ENCODE measurements at places on chromosomes 4 and X.

- no peak for DNase-seq
Observed at GRCh38 chr4:24892278-24892677, 20.6 kb downstream of the CCDC149 start.

- DNase-seq, result no peak
Observed at GRCh38 chr4:1211371-1211770, 37.6 kb downstream of the CTBP1 start.

DNA sequence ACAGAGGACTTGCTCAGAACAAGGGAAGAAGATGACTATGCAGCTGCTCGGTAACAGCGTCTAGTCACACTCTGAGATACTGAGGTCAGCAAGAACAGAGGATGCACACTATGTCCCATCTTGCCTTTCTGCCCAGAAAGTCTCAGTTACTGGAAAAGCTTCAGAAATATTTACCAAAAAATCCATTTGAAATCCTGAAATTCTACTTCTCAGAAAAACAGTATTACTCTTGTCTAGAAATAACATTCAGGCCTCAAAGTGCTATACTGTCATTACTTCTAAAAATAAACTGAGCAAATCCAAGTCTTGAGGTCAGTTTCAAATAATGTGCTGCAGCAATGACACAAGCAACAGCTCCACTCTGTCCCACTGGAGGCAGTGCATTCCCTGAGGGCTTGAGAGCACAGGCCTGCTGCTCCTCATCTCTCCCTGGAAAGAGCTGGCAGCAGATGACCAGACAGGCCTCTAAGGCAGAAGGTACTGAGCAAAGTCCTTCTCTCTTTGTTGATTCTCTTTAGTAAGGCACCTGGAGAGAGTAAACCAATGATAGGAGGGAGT lies 76.9 kb downstream of the CAMK2D start:
- no peak for DNase-seq

GRCh38 chrX:23540532-23540931 lies 126.8 kb upstream of the PRDX4 start:
- DNase-seq, result no peak
